ENCODE measurements at places on chromosomes 2 and 18.
A peak's percentile ranks its signal among the peaks of the same experiment; 100 is the strongest.

- no peak for DNase-seq
These were observed 138.8 kb downstream of the ATAD2B start for GRCh38 chr2:23788100-23788499.

GRCh38 chr18:79947881-79948610 lies 3.4 kb downstream of the SLC66A2 start:
- DNase-seq, result no peak

- peak; percentile 58 for DNase-seq
These were observed 96.7 kb downstream of the PMAIP1 start for GRCh38 chr18:59996370-59996966.

DNA sequence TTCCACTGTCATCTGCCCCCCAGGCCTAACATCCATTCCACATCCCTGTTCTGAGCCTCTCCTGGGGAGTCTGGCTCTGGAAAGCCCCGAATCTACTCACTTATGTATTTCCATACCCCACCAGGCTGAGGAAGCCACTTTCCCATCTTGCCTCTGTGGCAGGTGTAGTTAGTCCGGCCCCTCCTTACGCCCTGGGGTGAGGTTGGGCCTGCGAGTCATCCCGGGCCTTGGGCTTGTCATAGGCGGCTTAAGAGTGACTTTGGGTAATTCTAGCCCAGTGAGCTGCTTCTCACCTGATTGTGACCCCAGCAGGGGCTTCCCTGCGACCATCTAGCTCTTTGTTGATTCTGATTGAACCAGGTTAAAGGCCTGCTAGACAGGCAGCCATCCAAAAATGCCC lies 21.1 kb downstream of the PCARE start:
- no peak for DNase-seq

GRCh38 chr2:101064505-101064867 lies 62.4 kb downstream of the RPL31 start:
- no peak for DNase-seq

DNA sequence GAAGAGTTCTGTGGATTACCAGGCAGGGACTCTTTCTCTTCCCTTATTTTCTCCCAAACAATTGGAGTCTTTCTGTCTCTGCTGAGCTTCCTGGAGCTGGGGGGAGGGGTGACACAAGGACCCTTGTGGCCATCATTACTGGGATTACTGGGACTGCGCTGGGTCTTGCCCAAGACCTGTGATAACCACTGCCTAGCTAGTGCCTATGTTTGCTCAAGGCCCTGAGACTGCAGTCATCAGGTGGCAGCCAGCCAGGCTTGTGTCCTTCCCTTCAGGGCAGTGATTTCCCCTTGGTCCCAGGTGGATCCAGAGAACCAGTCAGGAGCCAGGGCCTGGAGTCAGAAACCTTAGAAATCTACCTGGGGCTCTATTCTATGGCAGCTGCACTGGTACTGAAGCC lies 355.6 kb downstream of the PARD3B start:
- DNase-seq, result peak; percentile 11

GRCh38 chr18:52569492-52569891 lies 229.5 kb downstream of the DCC start:
- DNase-seq, result no peak

- no peak for DNase-seq
These were observed 33.0 kb downstream of the FARSB start for GRCh38 chr2:222622910-222623309.

GRCh38 chr2:234885886-234886285 lies 65.9 kb upstream of the SH3BP4 start:
- DNase-seq, result no peak

GRCh38 chr2:65791404-65791975 lies 359.1 kb upstream of the SPRED2 start:
- no peak for DNase-seq

GRCh38 chr2:152475982-152476381 lies 141.0 kb downstream of the FMNL2 start:
- DNase-seq, result no peak

GRCh38 chr2:15720561-15721307 lies 129.1 kb downstream of the DDX1 start:
- DNase-seq, result no peak

GRCh38 chr2:37355735-37356134 lies 11.3 kb downstream of the QPCT start:
- no peak for DNase-seq

DNA sequence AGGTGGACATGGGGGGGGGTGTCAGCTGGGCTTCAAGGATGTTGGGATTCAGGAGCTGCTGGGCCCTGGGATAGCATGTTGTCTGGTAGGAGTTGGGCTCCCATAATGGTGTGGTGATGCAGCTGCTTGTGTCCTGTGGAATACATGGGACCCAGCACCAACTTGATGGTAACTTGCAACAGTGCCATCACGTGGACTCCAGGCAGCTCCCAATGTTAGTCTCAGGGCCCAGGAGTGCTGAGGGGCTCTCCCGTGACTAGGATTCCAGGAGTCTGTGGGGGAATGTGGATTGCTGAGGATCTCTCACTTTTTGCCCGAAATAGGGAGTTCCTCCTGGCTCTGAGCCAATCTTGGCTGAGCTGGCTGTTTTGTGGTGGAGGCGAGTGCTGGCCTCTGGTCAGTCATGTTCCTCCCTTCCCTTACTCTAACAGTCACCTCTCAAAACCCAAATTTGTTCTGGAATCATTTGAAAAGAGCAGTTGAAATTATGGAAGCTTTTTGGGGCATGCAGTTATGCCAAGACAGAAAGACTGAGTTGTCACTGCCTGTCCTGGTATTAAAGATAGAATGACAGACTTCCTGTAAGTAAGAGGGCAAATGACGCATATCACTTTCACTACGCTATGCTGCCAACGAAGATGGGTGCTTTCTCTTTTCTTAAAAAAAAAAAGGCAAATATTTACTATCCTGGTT lies 607.1 kb downstream of the ADCYAP1 start:
- DNase-seq, result no peak

GRCh38 chr2:175523001-175523400 lies 341.5 kb upstream of the ATP5MC3 start:
- DNase-seq, result no peak

GRCh38 chr2:59297816-59298215 lies 1056.7 kb upstream of the FANCL start:
- no peak for DNase-seq

DNA sequence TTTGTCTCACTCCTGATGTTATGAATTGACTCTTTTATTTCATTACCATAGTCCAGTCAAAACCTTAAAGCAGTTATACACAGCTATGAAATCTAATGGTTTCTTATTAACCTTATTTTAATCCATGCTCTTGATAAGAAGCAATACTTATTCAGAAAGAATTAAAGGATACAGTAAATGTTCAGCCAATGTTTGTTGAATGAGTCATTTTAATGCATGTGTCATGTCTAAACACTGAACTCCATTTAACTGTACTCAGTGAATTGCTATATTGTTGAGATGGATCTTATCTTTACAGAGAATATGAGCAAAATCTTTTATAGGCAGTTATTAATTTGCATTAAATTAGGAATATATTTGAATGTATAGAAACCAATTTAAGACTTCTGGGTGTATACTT lies 135.1 kb upstream of the TFPI start:
- DNase-seq, result peak; percentile 52

DNA sequence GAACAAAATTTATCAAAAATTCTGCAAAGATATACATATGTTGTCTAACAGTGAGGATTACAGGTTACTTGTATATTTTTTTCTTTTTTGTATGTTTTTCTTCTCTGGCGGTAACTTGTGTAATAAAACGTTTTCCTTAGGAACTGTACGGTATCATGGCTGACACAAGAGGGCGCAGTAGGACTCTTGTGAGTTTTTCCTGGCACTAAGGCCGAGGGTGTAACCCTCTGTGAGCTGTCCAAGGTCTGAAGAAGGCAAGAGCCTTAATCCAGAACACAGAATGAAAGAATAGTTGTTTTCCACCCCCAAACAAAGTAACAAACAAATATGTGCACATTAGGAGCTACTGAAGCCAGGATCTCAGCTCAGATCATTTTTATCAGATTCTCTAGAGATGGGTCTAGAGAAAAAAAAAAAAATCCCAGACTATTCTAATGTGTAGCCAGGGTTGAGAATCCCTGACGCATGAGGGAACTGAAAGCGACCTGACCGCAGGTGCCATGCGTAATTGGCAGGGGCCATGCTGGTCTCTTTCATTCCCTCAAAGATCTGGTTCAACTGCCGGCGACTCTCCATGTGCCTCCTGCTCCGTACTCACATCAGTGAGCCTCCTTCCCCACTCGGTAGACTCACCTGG lies 27.0 kb downstream of the TMEM200C start:
- peak; percentile 89 for DNase-seq

GRCh38 chr18:2627821-2628276 lies 27.7 kb upstream of the SMCHD1 start:
- DNase-seq, result peak; percentile 61

- no peak for DNase-seq
These were observed 121.2 kb upstream of the TANK start for GRCh38 chr2:161039071-161039470.

- DNase-seq, result no peak
These were observed at the start of gene CXCR2 for GRCh38 chr2:218125626-218126080. Gene CXCR2 (plus strand): TSS chr2:218126028. CDS start chr2:218134802, 8,774 bp downstream.

GRCh38 chr18:427005-427404 lies 73.5 kb downstream of the COLEC12 start:
- peak; percentile 96 for DNase-seq

DNA sequence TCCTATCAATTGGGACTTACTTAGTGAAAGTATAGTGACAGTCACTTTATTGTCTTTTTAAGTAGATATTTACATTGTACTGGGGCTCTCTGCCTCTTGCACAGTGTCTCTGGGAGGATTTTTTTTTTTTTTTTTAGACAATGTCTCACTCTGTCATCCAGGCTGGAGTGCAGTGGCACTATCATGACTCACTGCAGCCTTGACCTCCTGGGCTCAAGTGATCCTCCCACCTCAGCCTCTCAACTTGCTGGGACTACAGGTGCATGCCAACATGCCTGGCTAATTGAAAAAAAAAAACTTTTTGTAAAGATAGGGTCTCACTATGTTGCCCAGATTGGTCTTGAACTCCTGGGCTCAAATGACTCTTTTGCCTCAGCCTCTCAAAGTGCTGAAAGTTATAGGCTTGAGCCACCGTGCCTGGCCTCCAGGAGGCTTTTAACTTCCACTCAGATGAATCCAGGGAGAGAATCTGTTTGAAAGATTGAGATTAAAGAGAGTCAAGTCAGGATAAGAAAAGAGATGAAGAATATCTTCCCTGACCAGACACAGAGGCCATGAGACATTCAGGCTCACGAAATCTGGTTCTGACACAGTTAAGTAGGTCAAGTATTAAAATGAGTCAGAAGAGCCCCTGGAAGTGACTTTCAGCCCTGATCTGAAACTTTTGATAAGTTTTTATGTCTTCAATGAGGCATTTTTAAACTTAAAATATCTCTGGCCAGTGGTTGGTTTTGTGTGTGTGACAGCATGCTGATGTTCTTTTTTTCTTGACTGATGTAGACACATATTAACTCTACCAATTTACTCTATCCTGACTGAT lies 18.3 kb downstream of the ARHGEF33 start:
- DNase-seq, result peak; percentile 11

DNA sequence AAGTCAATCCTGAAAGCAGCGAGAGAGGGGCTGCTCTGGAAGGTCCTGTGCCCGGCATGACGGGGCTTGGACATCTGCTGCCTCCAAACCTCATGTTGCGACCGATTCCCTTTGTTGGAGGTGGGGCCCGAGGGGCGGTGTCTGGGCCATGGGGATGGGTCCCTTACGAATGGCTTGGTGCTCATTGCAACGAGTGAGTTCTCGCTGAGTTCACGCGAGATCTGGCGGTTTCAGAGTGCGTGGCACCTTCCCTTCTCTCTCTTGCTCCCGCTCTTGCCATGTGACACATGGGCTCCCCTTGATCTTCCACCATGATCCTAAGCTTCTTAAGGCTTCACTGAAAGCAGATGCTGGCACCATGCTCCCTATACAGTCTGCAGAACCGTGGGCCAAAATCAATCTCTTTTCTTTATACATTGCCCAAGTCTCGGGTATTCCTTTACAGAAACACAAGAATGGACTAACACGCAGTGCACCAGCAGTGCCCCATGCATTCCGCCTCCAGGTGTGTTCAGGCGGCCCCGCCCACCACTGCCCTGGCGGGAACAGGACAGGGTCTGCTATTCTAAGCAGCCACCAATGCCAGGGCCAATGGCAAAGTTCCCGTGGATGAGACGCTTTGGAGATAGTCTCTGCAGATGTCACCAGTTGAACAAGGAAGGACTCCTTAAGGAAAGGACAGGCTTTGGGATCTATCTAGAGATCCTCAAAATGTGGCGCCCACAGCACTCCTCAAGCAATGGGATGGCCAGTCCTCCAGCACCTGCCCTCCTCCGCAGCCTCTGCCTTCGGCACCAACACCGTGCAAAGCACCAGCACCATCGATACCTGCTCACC lies 63.4 kb downstream of the ZNF516 start:
- DNase-seq, result no peak

DNA sequence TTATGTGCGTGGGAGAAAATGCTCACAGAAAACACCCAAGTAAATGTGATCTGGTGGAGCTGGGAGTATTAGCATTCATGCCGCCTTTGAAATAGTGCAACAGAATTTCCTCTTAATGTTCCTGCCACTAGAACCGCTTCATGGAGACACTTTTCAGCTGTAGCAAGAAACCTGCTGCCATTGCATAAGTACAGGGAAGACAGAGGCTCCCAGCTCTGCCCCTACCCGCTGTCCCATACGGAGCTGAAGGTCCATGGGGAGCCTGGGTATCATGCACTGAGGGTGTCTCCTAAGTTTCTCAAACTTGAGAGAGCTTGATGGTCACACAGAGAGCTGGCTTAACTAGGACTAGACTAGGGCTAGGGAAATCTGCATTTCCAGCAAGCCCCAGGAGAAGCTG lies 49.6 kb downstream of the CRIM1 start:
- no peak for DNase-seq

- DNase-seq, result no peak
These were observed 101.3 kb downstream of the CELF4 start for GRCh38 chr18:37464257-37464656.

- no peak for DNase-seq
These were observed 185.7 kb downstream of the HAUS1 start for GRCh38 chr18:46289931-46290330.

DNA sequence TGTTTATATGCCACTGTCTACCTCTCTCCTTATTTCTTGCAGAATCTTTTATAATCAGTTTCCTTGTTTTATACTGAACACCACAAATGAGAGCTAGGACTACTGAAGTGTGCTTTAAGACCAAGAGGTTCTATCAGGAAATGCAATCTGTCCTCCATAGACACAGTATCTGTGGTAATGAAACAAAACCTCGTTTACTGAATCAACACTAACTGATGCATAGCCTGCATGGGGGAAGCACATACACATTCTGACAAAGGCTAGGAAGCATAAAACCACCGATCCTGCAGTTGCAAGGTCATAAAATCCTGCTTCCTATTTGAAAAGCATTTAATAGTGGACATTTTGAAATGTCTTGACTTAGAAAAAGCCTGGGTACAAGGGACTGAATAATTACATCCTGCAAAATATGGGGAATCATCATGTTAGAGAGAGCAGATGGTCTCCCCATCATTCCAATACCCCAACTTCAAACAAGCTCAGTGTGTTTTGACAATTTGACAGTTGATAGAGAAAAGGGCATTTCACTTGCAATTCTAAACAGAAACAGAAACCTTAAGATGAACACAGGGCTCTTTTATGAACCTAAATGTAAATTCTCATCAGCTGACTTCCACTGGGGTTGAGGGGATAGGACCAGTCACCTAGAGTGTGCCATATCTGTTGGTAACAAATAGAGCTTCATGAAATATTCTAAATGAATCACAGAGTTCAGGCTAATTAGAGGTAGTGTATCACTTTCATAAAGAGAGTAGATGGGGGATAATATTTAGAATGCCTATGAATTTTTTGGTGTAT lies 1845.6 kb upstream of the PIK3C3 start:
- DNase-seq, result no peak

All from fibroblast of mammary gland (primary cell).